Hematopoietic multipotent progenitor cell treated with erythropoietin and hydrocortisone succinate and interleukin-3 and kit ligand, for 8 days (in vitro differentiated cells): ENCODE measurements at places on chromosomes 12 and 14.

DNA sequence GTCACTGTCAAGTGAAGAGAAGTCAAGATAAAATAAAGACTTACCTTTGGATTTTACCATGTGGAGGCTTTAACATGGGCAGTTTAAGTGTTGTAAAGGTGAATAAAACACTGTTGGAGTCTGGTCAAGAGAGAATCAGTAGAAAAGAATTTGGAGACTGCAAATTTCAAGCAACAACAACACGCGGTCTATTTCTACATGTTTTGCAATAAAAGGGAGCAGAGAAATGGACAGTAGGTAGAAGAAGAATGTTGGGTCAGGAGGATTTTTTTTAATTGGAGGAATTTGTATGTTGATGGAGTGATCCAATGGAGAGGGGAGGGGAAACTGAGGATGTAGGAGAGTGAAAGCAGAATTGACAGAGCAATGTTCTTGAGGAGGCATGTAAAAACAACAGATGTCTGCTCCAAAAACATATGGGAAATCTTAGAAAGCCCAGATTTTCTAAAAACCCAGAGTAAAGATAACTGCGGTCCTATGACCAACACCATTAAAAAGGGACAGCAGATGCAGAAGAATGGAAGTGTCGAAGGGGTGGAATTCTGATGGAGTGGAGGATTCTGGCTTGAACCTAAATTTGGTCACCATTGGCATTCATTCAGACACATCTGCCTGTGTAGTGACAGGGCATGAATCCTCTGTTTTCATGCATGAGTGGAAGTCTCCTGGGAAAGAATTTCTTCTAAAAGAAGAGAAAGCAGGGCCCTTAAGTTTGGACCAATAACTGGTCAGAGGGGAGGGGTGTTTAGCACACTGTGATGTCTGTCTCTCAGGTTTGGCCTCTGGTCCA is 68.0 kb upstream of the OSBPL8 start:
- no peak for DNase-seq

GRCh38 chr12:117662220-117662619 is 300.8 kb upstream of the NOS1 start:
- no peak for DNase-seq

DNA sequence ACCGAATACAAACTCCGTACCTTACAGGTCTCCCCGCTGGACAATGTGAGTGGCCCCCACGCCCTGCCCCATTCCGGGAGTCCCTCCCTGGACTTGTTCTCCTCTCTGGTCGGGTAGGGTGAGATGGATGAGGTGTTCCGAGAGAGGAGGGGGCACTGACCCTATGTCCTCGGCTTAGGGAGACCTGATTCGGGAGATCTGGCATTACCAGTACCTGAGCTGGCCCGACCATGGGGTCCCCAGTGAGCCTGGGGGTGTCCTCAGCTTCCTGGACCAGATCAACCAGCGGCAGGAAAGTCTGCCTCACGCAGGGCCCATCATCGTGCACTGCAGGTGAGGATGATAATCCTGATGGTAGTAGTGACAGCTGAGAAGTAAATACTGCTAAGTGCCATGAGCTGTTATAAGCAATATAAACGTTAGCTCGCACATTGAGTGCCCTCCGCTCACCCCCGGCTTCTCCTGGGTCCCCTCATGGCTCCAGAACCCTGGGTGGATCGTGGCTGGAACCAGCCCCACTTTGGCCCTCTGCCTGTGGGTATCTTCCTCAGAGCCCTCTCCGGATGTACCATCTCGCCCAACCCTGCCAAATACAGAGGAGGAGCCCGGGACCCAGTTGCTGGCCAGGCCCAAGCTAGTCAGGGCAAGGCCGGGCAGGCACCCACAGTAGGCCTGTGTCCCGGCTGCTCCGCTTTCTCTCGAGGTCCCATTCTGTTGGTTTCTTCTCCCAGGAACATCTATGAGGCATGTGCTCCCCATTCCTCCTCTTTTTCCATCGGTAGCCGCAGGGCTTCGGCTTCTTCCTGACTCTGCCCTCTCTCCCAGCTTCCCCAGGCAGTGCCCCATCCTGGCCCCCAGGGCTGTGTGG is 6.8 kb downstream of the PTPN6 start:
- DNase-seq = no peak

- no peak for DNase-seq
These were observed 49.0 kb downstream of the CACNA1C start for GRCh38 chr12:2101771-2102170.

DNA sequence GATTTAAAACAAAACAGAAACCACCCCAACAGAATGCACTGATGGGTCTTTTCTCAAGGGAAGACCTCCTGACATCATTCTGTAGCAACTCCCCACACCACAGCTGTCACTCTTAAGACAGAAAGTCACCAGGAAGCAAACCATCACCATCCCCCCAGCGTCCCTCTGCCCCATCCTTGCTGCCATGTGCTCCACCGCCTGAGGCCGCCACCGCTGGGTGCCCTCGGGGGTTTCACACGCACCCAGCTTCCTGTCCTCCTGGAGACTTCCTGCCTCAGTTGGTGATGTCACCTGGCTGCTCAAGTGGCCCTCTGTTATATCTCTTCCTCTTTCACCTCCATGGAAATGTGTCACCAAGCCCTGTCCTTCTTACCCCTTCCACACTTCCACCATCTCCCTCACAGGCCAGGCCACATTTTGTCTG is 71.4 kb upstream of the GPR68 start:
- DNase-seq = peak; percentile 13
